ENCODE measurements at places on chromosomes 3 and 15.

DNA sequence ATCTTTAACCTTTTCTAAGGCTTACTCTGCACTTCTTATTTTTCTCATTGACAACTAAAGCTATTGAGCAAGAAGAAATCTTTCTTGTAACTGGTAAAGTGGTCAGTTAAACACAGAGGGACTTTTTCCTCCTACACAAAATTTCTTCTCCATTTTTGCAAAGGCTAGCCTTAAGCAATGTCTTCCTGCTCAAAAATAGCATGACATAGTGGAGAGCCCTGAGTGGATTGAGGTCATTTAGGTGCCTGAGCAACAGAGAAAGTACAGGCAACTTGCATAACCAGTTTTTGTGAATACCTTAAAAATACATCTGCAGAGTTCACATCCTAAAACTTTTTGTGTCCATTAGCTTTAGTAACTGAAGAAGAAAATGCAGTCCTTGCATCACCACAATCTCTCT, 144.7 kb upstream of the TTC14 start:
- no peak for DNase-seq

DNA sequence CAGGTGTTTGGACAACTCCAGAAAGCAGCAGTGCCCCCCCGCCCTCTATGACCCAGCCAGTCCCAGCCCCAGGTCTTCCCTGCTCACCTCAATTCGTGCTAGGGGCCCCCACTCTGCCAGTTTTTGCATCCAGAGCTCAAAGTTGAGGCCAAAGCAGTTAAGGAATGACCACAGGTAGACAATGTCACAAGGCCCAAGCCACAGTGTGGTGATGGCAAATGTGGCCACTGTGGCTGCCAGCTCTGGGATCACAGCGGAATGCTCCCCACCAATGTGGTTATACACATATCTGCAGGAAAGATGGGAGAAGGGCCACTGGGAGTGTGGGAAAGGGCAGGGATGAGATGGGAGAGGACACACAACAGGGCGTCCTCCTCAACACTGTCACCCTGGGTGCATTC, 8.2 kb downstream of the KLHL40 start:
- no peak for DNase-seq

DNA sequence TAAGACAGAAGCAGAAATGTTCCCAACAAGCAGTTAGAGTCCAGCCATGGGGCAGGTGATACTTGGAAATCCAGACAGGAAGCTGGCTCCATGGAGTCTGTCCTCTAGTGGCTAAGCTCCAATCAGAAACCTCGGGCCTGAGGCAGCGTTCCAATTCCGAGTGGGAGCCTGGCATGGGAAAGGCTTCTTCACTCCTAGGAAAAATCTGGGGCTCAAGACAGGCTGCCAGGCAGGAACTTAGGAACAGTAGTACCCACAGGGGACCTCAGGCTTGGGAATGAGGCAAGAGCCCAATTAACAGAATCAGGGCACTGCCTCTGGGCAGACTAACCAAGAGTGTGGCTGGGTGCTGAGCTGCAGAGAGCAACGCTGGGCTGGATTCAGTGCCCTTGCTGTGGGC, 6.2 kb upstream of the ATP13A4 start:
- no peak for DNase-seq

DNA sequence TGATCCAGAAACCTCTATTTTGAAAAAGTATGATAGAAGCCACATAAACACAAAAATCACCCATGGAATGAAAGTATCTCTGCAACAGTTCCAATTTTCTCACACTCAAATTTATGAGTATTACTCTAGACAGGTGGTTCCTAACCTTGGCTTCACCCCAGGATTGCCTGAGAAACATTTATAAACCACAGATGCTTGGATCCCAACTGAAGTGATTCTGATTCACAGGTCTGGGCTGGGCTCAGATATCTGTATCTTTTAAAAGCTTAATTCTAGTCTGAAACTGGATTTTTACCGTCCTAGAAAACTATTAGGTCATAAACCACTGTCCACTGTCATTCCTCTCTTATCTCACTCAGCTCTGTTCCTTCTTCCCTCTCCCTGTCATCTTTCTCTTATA, 7.4 kb upstream of the SST start:
- no peak for DNase-seq

DNA sequence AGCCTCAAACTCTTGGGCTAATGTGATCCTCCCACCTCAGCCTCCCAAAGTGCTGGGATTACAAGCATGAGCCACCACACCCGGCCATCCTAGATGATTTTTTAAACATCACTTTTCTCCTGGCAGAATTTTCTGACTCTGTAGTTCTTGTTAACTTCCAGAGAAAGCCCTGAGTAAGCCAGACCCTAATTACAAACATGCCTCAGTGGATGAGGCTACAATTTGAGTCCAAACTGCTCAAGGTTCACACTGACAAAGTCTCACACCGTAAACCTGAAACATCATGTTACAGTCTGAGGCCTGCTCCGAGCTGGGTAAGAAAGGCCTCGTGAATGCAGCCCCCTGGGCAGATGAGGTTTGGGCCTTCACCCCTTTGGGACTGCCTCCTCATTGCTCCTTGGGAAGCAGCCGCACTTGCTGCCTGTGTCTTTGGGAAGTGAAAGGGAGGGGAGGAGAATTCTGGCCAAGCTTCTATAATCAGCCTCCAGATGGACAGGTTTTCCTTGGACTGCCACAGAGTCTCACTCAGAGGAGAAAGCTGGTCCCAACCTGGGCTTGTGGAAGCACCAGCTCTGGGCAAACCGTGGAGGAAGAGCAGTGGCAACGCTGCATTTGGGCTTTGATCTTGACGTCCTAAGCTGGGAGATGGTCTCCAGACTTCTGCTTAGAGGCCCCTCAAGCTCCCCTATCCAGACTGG, 46.0 kb downstream of the CA12 start:
- no peak for DNase-seq

GRCh38 chr3:43905157-43905556, 214.4 kb downstream of the ABHD5 start:
- DNase-seq, result no peak

DNA sequence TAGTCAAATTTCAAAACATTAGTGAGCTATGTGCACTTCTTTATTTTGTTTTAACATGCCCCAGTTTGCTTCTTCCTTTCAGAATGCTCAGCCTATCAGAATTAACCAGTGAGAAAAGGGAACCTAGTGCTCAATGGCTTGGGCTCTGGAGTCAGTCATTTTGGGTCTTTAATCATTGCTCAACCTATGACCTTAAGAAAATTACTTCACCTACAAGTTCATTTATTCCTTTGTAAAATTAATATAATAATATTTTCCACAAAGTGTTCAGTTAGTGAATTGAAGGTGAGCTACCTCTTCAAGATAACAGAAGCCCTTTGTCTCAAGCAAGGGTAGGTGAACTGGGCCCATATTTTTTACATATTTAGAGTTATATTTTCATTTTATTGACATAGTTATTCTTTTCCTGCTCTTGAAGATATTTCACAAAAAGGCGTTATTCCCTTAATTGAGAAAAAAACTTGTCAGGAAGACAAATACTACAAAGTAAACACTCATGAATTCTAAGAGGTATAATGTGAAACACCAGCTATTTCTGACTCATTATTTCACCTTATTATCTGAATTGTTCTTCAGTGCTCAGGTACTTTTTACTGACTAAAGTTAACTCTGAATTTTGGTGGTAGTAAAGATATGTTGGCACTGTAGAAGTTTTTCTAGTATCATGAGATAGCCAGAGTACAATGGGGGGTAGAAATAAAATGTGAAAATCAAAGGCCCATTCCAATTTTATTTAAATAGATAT, 415.5 kb downstream of the NAALADL2 start:
- no peak for DNase-seq

DNA sequence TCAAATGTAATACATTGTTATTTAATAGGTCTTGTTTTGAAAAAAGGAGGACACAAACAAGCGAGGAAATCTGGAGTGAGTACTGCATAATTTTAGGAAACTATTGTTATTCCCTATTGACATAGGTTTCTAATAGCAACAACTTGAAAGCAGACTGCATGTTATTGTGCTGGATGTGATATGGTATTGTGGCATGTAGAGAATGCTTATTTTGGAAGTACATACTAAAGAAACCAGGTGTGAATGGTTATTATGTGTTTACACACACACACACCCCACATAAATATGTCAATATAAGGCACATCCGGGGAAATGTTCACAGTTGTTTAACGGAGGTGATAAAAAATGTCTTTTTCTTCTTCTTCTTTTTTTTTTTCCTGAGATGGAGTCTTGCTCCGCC, 5.9 kb upstream of the MORF4L1 start:
- no peak for DNase-seq

GRCh38 chr3:61828184-61828874, 267.0 kb downstream of the PTPRG start:
- no peak for DNase-seq

DNA sequence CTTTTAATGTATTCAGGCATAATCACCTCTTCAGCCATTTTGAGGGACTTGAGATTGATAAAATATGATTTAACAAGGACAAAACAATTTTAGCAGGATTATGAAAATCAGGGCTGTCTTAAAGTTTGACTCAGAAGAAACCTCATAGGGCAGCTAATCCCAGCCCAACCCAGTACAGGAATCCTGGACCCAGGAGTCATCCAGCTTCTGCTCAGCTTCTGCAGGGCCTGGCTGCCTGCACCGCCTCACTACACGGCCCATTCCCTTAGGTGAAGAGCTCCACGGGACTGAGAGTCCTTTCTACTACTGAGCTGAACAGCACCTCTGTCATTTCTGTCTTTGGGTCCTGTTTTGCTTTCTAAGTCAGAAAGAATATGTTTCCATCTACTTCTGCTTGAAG, 37.5 kb downstream of the ARHGAP31 start:
- DNase-seq, result no peak

- no peak for DNase-seq
Observed at GRCh38 chr3:126313580-126314304, 43.5 kb downstream of the KLF15 start.

DNA sequence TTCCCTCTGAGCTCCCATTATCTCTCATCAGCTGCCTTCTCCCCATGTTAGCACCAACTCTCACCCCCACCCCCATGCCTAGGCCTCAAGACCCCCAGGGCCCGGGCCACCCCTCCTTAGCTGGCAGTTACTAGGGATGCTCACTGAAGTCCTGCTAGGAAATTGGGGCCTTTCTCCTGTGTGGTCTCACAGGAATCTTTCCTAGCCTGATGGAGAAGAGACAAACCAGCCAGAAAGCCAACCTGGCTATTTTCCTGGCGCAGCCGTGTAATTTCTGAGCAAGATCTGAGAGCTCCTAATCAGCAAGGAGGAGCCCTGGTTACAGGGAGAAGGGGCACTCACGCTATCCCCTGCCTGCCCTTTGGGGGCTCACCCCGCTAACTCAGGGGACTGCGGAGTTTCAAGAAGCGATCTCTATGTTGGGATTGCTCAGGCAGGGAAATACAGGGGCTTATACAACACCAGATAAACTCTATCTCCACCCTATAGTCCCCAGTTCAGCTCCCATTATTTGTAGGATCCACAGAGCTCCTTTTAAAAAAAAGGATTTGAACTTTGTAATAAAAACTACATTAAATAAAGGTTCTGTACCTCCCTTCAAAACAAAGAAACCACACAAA, 25.2 kb downstream of the NR2F2 start:
- DNase-seq, result no peak

DNA sequence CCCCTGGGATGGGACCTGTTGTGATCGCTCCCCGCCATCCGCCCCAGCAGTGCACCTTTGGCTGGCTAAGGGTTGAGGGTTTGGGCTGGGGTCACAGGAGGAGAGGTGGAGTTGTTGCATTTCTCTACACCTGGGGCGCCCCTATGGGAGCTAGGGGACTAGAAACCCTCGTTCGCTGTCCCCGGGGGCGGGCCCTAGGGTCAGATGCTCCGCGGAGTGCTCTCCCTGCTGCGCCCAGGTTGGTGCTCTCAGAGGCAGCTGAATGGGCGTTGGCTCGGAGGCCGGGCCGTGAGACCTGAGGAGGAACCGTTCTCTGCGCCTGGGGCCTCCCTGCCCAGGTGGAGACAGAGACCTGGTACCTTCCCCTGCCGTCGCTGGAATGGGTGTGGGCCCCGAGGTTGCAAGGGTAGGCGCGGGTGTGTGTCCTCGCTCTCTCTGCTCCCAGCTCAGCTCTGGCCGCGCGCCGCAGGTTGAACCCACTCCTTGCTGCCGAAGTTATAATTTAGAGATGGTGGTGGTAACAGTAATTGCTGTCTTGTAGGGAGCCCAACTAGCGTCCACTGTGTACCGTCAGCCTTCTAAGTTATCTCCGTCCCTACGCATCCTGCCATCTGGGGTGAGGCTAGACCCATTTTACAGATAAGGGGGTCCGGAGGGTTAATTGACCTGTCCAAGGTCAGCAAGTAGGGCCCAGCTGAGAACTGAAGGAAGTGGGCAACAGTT, 965 bp downstream of the FLNB start:
- peak; percentile 59 for DNase-seq

DNA sequence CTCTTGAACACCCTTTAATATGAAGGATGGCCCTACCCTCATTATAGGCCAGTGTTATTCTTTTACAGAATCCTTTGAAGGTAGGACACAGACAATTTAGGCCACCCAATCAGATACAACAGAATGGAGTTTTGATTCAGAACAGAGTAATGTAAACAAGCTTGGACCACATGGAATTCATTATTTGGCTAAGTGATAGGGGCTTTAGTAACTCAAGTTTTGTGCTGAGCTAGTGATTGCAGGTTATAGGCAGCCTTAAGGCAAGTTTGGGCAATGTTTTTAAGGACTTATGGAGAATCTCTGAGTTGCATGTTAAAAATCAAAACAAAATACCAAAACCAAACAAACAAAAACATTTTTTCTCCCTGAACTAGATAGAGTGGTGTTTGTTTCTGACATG, 312.1 kb upstream of the ROBO1 start:
- no peak for DNase-seq

DNA sequence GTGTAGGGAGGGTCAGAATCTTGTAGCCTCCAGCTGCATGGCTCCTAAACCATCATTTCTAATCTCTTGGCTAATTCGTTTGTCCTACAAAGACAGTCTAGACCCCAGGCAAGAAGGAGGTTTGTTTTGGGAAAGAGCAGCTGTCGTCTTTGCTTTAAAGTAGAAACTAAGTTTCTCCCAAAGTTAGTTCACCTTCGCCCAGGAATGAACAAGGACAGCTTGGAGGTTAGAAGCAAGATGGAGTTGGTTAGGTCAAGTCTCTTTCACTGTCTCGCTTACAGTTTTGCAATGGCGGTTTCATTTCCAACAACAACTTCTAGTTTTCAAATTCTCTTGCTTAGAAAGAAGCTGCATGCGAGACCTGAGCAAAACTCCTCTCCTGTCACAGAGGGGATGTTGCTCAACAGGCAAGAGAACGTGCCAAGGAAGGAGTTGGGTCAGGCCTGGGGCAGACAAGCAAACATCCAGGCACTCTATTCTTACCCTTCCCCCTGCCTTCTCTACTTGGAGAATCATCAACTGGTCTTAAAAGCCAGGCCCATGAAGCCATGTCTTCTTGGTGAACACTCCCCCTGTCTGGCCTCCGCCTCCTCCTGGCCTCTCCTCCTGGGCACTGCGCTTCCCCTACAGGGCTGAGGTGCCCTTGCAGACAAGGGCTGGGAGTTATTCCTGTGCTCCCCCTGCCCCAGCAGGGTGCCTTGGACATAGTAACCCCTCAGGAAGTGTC, 57.6 kb downstream of the TMEM44 start:
- DNase-seq, result no peak

GRCh38 chr3:128496019-128496601, 3.1 kb upstream of the GATA2 start:
- no peak for DNase-seq

Data from activated T-cell treated with anti-CD3 and anti-CD28 coated beads, Interleukin-2, amount 50 U/mL, for 72 hours (primary cell).